ENCODE measurements at places on chromosomes 2 and 18.

GRCh38 chr2:167575276-167575675 lies 672.1 kb downstream of the STK39 start:
- DNase-seq, result no peak

DNA sequence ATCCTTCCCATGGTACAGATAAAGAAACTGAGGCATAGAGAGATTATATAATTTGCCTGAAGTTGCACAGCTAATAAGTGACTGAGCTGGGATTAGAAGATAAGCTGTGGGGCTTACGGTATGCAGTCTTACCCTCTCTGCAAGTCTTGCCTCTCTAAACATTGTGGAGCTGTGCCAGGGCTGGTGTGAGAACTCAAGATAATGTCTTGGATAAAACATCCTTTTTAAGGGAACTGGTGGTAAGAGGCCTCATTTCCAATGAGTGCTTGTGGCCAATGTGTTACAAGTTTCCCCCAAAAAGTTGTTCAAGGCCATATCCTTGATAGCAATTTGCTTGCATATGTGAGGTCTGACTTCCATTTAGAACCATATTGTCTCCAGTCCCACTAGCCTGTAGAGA lies 84.3 kb upstream of the ETAA1 start:
- no peak for DNase-seq

GRCh38 chr18:55265984-55266383 lies 306.7 kb upstream of the CCDC68 start:
- no peak for DNase-seq

GRCh38 chr2:41483982-41484857 lies 563.6 kb upstream of the PKDCC start:
- no peak for DNase-seq

- no peak for DNase-seq
These were observed 12.5 kb upstream of the TMEM185B start for GRCh38 chr2:120235681-120236080.

DNA sequence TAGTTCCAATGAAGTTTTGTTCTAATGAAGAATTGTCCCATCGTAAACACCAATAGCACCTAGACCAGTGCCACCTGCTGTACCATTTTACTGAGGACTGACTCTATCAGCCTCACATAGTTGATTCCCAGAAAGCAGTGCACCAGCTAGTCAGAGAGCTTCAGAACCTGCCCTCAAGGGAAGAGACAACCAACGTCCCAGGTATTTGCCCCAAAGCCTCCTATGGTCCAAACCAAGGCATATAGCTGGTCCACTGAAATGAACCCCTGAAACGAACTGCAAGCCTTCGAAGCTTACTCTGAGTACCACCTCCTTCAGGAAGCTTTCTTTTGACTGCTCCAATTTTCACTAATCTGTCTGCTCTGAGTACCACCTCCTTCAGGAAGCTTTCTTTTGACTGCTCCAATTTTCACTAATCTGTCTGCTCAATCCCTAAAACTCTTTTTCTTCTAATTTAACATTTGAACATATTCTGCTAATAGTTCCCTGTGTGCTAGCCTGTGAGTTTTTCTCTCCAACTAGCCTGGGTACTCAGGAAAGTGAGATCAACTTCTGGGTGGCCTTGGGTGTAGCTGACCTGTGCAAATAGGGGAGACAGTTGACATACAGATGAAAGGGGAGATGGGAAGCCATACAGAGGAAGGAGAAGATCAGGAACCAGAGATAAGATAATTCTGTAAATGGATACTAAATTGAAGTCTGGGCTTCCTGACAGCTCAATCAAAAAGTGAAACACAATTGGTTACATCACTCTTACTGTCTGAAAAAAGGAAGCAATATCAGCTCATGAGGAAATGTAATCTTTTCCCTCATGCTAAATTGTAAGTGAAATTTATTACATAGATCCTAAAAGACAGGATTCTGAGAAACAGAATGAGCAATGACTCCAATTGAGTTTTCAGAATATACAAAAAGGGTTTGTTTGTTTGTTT lies 33.5 kb upstream of the EML4 start:
- DNase-seq, result no peak

DNA sequence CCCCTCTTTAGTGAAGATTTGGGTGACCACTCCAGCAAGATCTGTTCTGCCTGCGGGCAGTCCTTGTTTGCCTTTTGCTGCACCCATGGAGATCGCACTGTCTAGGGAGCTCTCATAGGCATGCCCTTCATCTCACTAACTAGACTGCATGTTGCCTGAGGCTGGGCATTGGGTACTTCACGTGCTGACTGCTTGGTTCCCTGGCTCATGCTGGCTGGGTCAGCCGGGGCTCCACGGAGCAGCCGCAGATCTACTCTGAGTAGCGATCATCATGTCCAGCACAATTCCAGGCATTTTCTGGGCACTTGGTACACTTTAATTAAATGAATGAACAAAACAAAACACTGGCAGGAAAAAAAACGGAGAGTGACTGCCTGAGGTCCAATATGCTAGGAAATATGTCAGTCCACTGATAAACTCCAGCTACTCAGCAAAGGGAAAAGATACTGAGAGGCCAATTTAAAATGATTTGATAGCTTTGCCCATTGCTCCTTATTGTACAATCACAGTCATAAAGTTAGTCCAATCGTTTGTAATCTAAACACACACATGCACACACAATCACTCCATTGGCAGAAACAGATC lies 220.3 kb downstream of the C1D start:
- DNase-seq, result no peak

GRCh38 chr2:101219246-101219645 lies 33.4 kb upstream of the CNOT11 start:
- DNase-seq, result no peak

DNA sequence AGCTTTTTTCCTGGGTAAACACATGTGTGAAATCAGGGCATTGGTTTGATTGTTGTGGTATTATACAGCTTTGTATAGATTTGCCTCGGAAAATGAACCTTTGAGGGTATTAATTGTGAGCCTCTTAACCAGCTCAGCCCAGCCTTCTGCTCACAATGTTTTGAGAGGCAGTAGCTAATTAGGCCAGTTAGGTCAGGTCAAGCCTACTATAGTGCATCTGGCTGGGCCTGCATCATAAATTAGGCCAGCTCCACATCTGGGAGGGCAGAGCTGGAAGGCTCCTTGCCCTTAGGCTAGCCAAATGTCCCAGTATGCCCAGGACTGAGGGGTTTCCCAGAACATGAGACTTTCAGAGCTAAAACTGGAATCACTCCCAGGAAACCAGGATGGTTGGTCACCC lies 43.0 kb downstream of the LRATD1 start:
- DNase-seq, result no peak

DNA sequence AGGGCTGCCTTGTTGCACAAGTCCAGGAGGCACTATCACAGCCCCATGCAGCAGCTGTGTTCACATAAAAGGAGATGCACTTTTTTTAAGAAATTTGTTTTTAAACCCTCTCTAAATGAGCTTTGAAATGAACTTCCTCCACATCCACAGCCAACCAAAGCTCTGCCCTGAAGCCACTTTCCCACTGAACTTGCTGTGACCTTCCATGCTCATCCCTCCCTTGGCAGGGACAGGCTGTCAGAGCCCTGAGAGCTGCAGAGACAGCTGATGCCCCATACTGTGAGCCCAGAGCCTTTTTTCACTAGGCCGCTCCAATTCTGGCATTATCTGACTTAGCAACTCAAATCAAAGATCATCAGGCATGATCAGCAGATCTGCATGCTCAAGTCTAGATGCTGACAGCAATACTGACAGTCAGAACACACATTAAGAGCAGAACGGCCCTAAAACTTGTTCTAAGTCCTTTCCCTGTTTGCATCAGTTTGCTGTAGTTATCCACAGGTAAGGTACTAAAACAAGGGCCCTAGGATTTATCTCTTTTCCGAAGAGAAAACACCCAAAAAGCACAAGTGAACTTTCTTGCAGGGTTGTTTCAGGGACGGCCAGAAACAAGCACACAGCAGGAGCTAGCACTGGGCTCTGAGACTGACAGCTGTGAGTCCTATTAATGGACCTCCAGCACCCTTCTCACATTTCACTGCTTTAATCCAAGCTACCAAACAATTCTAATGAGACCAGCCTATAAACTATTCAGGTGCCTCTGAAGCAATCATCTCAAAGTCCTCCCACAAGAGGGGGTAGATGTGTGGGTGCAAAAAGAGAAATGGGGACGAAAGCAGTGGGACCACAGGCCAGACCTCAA lies 34.9 kb downstream of the RNU4ATAC start:
- no peak for DNase-seq

DNA sequence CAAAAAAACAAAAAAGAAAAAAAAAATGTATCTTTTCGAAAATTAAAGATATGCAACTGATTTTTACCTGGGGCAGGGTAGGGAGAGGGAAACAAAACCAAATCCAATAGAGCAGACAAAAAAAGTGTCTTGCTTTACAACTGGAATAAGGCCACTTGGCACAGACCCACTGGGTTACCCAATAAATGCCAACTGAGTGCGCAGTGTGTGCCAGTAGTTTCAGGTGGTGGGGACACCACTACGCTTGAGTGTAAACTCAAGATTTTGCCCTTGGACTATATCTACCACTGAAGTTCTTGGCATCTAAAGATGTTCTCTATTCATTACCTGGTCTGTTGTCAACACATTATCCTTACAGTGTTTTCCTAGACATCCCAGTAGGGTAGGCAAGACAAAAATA lies 16.3 kb downstream of the VPS4B start:
- DNase-seq, result no peak

GRCh38 chr2:209121691-209122090 lies 302.2 kb upstream of the MAP2 start:
- no peak for DNase-seq

GRCh38 chr18:40555914-40556313 lies 1399.1 kb upstream of the PIK3C3 start:
- DNase-seq, result no peak

DNA sequence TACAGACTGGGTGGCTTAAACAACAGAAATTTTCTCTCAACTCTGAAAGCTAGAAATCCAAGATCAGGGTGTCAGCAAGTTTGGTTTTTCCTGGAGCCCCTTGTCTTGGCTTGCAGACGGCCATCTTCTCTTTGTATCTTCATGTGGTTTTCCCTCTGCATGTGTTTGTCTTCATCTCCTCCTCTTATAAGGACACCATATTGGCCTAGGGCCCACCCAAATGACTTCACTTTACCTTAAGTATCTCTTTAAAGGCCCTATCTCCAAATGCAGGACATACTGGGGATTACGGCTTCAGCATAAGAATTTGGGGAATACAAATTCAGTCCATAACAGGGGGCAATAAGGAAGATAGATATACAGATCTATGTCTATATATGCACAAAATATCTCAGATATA lies 187.9 kb downstream of the MTCL1 start:
- DNase-seq, result no peak

GRCh38 chr2:151808258-151809072 lies 19.8 kb downstream of the ARL5A start:
- DNase-seq, result no peak

All from K562 (cell line).